ENCODE measurements at places on chromosomes 3 and 15. TPM values are rescaled to one million over a fixed set of nuclear protein-coding genes. Genes with fewer than 3 reads are reported as not detected.

- no peak for DNase-seq
- no peaks in the 10 kb centered on the region for H3K27me3 ChIP-seq
- H3K36me3 ChIP-seq = no peaks in the 10 kb centered on the region
- no peak overlapping the region for H3K4me3 ChIP-seq
- no peaks in the 10 kb centered on the region for H3K4me1 ChIP-seq
- no peak overlapping the region for H3K27ac ChIP-seq
Observed at GRCh38 chr15:71189718-71190117, 74.4 kb downstream of the THSD4 start.

DNA sequence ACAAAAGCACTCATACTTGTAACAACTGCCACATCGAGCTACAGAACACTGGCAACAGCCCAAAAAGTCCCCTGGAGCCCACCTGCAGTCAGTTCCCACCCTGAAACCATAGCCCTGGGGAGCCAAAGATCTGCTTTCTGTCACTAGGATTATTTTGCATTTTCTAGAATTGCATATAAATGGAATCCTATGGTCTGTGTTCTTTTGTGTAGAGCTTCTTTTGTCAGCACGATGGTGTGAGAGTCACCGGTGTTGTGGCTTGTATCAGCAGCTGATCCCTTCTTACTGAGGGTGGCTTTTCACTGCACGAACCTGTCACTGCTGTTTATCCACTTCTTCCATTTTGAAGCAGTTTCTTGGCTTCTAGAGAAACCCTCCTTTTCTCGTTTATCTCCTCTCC, 60.1 kb upstream of the PRR23E start:
- no peak overlapping the region for H3K27ac ChIP-seq
- peaks cover 3% of the 10 kb centered on the region for H3K4me1 ChIP-seq
- no peak for DNase-seq
- peaks cover 6% of the 10 kb centered on the region for H3K27me3 ChIP-seq
- H3K36me3 ChIP-seq = no peaks in the 10 kb centered on the region

- no peaks in the 10 kb centered on the region for H3K36me3 ChIP-seq
- H3K4me3 ChIP-seq = no peak overlapping the region
- peaks cover 4% of the 10 kb centered on the region for H3K4me1 ChIP-seq
- H3K27me3 ChIP-seq = peaks cover 6% of the 10 kb centered on the region
Observed at GRCh38 chr15:67458331-67459029, 62.5 kb upstream of the C15orf61 start.

DNA sequence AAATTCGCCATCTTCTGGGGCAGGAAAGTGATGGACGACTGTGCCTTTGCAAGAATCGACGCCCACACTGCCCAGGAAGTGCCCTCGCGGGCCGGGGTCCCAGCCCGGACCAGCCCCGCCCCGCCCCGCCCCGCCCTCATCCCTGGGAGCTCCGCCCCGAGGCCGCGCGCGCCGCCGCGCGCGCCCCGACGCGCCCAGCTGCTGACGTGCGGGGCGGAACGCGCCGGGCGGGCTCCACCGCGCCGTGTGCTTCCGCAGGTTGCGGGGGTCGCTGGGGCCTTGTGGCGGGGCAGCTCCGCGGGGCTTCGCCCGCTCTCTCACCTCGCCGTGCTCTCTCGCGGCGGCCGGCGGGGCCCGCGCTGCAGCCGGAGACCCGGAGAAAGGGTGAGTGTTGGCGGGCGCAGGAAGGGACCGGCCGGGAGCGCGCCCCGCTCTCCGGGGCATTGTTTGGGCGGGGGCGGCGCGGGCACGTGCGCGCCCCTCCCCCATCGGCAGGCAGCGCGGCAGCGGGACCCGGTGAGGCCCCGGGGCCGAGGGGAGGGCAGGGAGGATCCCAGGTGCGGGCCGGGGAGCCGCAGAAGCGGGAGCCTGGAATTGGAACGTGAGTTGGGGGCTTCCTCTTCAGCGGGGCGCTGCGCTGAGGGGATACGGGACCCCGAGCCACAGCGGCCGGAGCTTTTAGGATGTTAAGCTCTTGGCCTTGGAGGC, at the start of gene YEATS2:
Gene YEATS2 (plus strand): TSS at position 188 of the 708 bp plus-strand sequence. CDS start 17,366 bp downstream, outside the sequence.
- H3K4me3 ChIP-seq = peak within 1 kb of the TSS; percentile 91
- peaks cover 6% of the 10 kb centered on the region for H3K36me3 ChIP-seq
- peak; percentile 47 for DNase-seq
- H3K4me1 ChIP-seq = peaks cover 19% of the 10 kb centered on the region
- H3K27ac ChIP-seq = peak within 1 kb of the TSS; percentile 61

DNA sequence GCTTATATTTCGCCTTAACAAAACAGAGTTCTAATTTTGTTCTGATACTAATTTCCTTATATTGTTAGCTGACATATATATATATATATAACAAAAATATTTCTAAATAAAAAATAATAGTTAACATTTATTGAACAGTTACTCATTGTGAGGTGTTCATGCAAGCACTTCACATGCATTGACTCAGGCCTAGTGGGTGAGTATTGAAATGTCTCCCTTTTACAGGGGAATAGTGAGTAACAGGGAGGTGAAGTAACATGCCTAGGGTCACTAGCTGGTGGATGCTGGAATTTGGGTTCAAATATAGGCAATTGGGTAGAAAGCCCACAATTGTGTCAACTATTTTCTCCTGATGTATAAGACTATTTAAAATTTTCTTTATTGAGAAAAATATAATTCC, 102.6 kb upstream of the ZPLD1 start:
- no peak overlapping the region for H3K27ac ChIP-seq
- H3K36me3 ChIP-seq = no peaks in the 10 kb centered on the region
- H3K4me1 ChIP-seq = no peaks in the 10 kb centered on the region
- no peak for DNase-seq

The SYNPR gene
- total RNA-seq = not detected

The KNG1 gene
- not detected for total RNA-seq

DNA sequence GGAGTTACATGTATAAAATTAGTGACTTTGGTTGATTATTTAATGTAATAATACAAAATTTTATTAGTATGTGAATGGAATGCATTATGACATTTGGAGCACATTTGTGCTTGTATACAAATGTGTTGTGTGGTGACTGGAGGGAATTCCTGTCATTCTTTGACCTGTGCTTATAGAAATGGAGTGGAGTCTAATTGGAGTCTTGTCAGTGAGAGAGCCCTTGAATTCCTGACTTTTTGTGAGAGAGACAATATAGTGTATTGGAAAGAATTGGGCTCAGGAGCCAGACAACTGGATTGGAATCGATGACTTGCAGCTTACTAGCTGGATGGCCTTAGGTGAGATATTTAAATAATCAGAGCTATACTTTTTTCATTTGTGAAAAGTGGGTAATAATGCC, 9.4 kb downstream of the TCF12 start:
- H3K36me3 ChIP-seq = no peaks in the 10 kb centered on the region
- H3K4me1 ChIP-seq = peaks cover 3% of the 10 kb centered on the region
- H3K4me3 ChIP-seq = no peak overlapping the region
- DNase-seq = no peak

The SLC2A2 gene
- total RNA-seq = not detected

The CERS3 gene
- total RNA-seq = 1.8 TPM

GRCh38 chr15:29522373-29523276, 253.0 kb upstream of the NSMCE3 start:
- DNase-seq = no peak
- no peaks in the 10 kb centered on the region for H3K36me3 ChIP-seq
- no peaks in the 10 kb centered on the region for H3K27me3 ChIP-seq
- no peak overlapping the region for H3K4me3 ChIP-seq
- no peak overlapping the region for H3K27ac ChIP-seq
- H3K4me1 ChIP-seq = no peaks in the 10 kb centered on the region

GRCh38 chr3:128597900-128598299, 52.7 kb downstream of the RPN1 start:
- peaks cover 9% of the 10 kb centered on the region for H3K4me1 ChIP-seq
- H3K27me3 ChIP-seq = no peaks in the 10 kb centered on the region
- no peak overlapping the region for H3K4me3 ChIP-seq
- H3K36me3 ChIP-seq = no peaks in the 10 kb centered on the region
- no peak for DNase-seq

- H3K4me1 ChIP-seq = peaks cover 9% of the 10 kb centered on the region
- no peak for DNase-seq
Observed at GRCh38 chr3:183875411-183875810, 9.3 kb downstream of the PARL start.

GRCh38 chr3:57397175-57398026, 104.9 kb upstream of the ASB14 start:
- no peaks in the 10 kb centered on the region for H3K27me3 ChIP-seq
- no peaks in the 10 kb centered on the region for H3K36me3 ChIP-seq
- H3K27ac ChIP-seq = no peak overlapping the region
- no peak overlapping the region for H3K4me3 ChIP-seq

- H3K4me3 ChIP-seq = no peak overlapping the region
- no peaks in the 10 kb centered on the region for H3K36me3 ChIP-seq
- H3K27ac ChIP-seq = no peak overlapping the region
- DNase-seq = peak; percentile 3
- H3K4me1 ChIP-seq = peaks cover 9% of the 10 kb centered on the region
- peaks cover 5% of the 10 kb centered on the region for H3K27me3 ChIP-seq
Observed at GRCh38 chr15:43270676-43271306, 4.1 kb upstream of the TGM5 start.

The IL16 gene
- total RNA-seq = 164 TPM

The TGM5 gene
- not detected for total RNA-seq

- no peaks in the 10 kb centered on the region for H3K27me3 ChIP-seq
- H3K27ac ChIP-seq = no peak overlapping the region
- no peaks in the 10 kb centered on the region for H3K4me1 ChIP-seq
- H3K4me3 ChIP-seq = no peak overlapping the region
Observed at GRCh38 chr3:73868688-73869315, 244.1 kb upstream of the PDZRN3 start.

GRCh38 chr3:149167898-149168297, 38.5 kb downstream of the HPS3 start:
- H3K4me1 ChIP-seq = no peaks in the 10 kb centered on the region
- peaks cover 66% of the 10 kb centered on the region for H3K36me3 ChIP-seq
- DNase-seq = no peak
- H3K4me3 ChIP-seq = no peak overlapping the region
- no peak overlapping the region for H3K27ac ChIP-seq

DNA sequence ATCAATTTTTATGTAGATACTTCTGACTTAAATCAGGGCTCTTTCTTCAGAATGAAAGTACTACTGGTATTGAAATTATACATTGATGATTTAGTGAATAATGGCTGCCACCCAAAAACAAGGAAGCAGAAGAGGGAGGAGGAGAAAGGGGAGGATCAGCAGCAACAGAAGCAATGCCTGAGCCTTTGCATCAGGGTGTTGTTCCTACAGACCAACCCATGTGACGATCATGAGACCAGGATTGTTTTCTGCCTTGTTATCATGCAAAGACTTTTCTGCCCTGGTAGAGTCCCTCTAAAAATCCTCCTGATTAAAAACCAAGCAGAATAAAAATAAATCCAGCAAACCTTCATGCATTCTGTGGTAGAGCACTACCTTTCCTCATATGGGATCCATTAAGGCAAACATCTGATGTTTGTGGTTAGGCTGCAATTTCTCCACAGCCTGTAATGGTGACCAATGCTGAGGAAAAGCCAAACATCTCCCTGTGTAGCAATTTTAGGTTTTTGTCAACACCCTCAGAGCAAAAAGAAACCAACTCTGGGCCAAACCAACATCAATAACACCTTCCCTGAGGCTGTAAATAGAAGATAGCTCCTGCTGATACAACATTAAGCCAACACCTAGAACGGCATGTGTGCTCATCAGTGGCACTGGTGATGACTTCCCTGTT, 191.7 kb downstream of the ATP8B4 start:
- DNase-seq = no peak
- H3K4me1 ChIP-seq = no peaks in the 10 kb centered on the region
- H3K27ac ChIP-seq = no peak overlapping the region

The TM4SF18 gene
- total RNA-seq = not detected

The NAA80 gene
- total RNA-seq = 47.0 TPM

- no peak for DNase-seq
- H3K36me3 ChIP-seq = no peaks in the 10 kb centered on the region
- no peak overlapping the region for H3K4me3 ChIP-seq
Observed at GRCh38 chr3:78402720-78403119, 1362.8 kb downstream of the ROBO2 start.

DNA sequence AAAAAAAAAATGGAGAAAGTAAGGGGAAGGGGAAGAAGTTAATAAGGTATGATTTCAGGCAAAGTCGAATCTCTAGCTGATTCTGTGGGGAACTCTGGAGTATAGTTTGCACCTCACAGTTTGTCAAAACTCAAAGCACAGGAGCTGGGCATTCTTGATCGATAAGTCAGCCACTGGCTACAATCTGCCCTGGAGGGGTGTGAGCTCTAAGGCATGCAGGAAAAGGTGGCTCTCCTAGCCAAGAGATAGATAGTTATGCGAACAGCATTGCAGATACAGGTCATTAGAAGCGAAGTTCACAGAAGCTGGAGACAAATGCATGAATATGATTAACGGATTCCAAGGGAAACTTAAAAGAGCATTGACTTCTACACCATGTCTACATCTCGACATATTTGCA, 952.6 kb downstream of the AGBL1 start:
- no peaks in the 10 kb centered on the region for H3K27me3 ChIP-seq
- no peak for DNase-seq
- H3K4me3 ChIP-seq = no peak overlapping the region
- H3K4me1 ChIP-seq = no peaks in the 10 kb centered on the region
- no peaks in the 10 kb centered on the region for H3K36me3 ChIP-seq
- no peak overlapping the region for H3K27ac ChIP-seq
